ENCODE measurements at places on chromosomes 3 and 15.

GRCh38 chr3:172194702-172195406 is 155.5 kb downstream of the FNDC3B start:
- DNase-seq: no peak

GRCh38 chr15:58260205-58260724 is 122.1 kb downstream of the AQP9 start:
- no peak for DNase-seq

DNA sequence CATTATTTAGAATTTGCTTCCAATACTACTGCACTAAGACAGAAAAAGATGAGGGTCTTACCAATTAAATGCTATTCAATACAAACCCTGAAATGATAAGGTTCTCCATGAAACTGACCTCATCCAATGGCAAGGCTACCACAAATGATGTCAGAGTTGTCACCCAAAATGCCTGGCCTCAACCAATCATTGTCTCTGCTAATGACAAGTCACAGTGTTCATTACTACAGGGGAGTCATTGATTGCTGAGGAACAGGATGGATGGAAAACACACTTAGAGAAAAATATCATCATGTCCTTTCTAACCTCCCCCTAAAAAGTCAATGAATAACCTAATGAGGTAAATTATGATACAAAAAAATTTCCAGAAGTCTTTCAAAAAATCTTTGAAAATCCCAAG is 91.0 kb downstream of the FOXP1 start:
- DNase-seq: no peak

DNA sequence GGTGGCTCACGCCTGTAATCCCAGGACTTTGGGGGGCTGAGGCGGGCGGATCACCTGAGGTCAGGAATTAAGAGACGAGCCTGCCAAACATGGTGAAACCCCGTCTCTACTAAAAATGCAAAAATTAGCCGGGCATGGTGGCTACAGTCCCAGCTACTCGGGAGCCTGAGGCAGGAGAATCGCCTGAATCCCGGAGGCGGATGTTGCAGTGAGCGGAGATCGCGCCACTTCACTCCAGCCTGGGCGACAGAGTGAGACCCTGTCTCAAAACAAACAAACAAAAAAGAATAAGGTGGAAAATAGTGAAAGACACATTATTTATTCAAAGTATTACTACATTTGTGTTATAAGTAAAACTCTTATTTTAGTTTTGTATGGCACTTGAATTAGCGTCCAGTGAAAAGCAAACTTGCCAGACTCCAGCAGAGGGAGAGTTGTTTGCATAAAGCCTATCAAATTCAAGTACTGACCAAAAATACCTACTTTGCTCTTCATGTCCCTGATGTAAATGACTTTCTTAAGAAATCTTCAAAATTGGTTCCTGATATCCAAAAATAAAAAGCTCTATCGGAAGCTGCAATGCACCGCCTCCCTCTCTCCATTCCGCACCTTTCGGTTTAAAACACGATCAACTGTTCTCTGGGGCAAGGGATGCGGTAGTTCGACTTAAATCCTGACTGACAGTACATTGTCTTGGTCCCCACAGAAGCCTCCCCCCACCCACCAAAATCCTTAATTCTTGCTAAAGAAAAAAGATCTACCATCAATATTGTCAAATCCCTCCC is 1.2 kb downstream of the TRPM7 start:
- DNase-seq: no peak

DNA sequence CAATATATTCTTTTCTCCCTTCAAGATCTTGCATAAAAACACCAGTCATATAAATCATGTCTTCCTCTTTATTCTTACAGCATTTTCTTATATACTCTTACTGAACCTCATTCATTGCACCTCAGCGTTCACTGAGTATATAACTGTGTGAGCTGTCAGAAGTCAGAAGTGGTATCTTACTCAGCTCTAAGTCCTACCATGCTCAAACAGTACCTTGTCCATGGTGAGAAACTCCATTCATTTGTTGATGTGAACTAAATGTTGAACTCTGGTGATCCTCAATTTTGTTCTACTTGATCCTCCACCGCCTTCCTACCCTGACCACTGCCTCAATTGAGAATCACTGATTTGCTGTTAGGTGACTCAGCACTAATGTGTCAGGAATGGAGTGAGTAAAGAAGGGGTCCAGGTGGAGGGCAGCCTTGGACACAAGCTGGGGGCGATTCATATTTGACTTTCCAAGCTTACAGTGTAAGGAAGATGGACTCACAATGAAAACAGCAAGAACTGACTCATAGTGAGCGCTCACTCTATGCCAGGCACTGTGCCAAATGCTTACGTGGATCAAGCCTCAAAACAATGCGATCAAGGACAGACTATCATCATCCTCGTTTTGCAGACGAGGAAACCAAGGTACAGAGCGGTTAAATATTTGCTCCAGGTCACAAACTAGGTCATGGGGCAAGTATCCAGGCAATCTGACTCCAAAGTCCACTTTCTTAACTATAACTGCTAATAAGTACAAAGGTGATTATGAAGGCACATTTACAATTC is 13.5 kb upstream of the ZFYVE19 start:
- peak; percentile 67 for DNase-seq

Measured in suppressor macrophage treated with lipopolysaccharide for 1 hour (primary cell).